ENCODE measurements at places on chromosomes 5 and 9.

- no peak for DNase-seq
Measured at GRCh38 chr9:16411311-16411710, 459.2 kb downstream of the BNC2 start.

- no peak for DNase-seq
Measured at GRCh38 chr5:137073189-137073588, 425.9 kb downstream of the SPOCK1 start.

DNA sequence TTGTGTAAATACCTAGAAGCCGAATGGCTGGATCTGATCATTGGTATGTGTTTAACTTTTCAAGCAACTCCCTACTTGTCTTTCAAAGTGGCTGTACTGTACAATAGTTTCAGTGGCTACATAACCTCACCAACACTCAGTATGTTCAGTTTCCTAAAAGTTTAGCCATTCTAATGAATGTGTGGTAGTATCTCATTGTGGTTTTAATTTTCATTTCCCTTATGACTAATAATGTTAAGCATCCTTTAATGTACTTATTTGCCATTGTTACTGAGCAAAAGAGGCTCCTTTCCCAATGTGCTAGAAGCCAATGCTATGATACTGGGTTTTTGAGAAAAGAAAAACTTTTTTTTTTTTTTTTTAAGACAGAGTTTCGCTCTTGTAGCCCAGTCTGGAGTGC, 27.8 kb upstream of the ALDOB start:
- DNase-seq = no peak

- DNase-seq = no peak
Measured at GRCh38 chr9:33092634-33093033, 16.2 kb upstream of the SMU1 start.

GRCh38 chr9:126722922-126723806, 81.7 kb upstream of the ZBTB43 start:
- peak; percentile 51 for DNase-seq

DNA sequence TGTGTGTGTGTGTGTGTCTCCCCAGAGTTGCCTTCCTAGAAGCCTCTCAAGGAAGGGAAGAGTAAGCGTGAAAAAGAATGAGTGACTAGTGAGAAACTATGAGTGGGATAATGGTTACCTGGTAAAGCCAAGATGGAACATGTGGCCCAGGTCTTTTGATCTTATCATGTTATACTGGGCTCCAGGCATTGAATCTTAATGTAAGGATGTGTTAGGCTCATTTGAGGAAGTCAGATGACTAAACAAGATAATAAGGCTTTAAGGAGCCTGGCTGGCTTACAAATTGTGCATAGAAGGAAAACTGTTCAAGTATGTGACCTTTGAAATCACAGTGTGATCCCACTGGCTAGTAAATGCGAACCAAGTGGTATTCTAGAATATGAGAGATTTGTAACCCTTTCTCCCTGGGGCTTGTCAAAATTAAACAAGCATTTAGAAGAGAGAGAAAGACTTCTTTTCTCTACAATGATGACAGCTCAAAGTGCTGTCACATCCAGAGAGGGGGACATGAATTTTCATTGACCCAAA, 29.9 kb upstream of the HMHB1 start:
- no peak for DNase-seq

- peak; percentile 44 for DNase-seq
Measured at GRCh38 chr9:133726401-133727276, 11.5 kb downstream of the SARDH start.

GRCh38 chr5:179986328-179986727, 78.6 kb upstream of the TBC1D9B start:
- DNase-seq = no peak

DNA sequence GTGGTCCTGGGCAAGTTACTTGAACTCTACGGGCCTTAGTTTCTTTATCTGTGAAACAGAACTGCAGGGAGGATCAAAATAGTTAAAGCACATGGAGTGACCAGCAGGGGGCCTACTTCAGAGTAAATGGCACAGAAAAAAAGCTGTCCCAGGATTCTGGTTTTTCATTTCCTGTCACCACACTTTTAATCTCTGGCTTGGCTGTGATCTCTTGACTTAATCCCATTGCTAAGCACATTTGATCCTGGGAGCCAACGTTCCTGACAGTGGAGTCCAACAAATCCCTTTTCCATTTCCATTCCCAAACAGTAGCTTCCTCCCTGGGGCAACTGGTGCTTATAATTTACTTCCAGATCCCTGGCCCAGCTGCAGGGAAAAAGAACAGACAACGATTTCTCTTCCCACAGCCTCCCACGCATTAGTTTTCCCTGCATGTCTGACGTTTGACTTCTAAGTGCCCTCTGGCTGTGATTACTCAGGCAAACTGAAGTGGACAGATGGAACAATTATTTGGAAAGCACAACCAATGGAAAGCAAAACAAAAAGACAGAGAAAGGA, 136.5 kb upstream of the STK32A start:
- DNase-seq = no peak

DNA sequence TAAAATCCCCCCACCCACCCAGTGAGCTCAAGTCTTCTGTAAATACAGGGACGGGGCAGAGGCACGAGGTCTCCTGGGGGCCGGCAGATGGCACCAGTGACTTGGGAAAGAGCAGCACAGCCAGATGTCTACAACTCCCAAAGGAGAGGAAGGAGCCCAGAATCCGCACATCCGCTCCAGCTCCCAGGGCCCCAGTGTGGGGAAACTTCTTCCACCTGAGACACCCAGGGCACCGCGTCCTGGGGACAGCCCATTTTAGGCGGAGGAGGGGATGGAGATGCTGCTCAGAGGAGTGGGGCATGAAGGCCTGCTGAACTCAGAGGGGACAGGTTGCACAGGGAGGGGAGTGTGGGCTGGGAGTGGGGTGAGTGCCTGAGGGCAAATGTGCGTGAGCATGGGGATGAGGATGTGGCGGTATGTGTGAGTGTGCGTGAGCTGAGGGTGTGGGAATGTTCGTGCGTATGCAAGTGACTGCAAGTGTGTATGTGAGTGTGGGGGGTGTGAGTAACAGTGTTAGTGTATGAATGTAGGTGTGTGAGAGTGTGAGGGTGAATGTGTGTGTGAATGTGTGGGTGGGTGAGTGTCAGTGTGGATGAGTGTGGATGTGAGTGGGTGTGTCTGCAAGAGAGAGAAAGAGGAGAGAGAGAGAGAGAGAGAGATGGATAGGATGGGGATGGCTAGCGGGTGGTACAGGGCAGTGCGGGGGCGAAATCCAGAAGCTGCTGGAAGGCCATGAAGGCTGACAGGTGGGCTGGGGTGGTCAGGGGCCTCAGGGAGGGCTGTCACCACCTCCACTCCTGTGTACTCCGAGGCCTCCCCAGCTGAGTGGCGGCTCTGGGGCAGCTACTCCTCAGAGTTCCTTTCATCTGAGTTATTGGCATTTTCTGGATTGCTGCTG, 63.5 kb downstream of the DUSP1 start:
- DNase-seq = no peak

GRCh38 chr9:121651295-121652020, at the start of gene DAB2IP:
Gene DAB2IP (plus strand): TSS chr9:121651634. CDS start chr9:121651776, 142 bp downstream.
- no peak for DNase-seq

- DNase-seq = no peak
Measured at GRCh38 chr5:153707626-153708025, 217.2 kb downstream of the GRIA1 start.

- DNase-seq = no peak
Measured at GRCh38 chr5:168228668-168229067, 62.8 kb upstream of the WWC1 start.

DNA sequence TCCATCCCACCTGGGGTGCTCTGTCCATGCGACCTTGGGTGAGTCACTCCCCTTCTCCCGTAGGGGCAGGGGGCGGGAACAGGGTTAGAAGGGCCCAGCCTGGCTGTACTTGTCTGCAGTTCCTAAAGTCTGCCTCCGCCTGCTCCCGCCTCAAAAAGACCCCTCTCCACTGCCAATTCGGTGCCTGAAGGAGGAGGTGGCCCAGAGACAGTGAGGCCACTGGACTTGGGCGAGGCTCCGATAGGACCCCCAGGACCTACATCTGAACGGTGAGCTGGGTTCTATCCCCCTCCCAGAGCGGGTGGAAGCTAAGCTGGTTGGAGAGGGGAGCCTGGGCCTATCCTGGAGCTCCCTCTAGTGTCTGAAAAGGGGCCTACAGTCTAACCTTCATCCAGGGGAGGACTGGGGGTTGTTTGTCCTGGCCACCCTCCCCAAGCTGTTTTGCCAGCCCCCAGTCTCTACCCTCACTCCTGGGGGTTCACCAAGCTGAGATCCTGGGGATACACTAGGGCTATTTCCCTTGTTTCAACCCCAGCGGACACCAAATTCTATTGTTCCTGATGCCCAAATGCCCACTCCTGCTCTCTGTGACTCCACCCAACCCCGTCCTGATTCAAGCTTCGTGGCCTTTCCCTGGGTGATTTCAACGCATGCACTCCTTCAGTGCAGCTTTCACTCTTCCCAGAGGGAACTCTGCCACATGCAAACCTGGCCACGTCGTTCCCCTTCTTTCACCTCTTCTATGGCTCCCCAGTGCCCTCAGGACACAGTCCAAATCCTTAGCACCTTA, 6.1 kb upstream of the CRB2 start:
- peak; percentile 82 for DNase-seq

DNA sequence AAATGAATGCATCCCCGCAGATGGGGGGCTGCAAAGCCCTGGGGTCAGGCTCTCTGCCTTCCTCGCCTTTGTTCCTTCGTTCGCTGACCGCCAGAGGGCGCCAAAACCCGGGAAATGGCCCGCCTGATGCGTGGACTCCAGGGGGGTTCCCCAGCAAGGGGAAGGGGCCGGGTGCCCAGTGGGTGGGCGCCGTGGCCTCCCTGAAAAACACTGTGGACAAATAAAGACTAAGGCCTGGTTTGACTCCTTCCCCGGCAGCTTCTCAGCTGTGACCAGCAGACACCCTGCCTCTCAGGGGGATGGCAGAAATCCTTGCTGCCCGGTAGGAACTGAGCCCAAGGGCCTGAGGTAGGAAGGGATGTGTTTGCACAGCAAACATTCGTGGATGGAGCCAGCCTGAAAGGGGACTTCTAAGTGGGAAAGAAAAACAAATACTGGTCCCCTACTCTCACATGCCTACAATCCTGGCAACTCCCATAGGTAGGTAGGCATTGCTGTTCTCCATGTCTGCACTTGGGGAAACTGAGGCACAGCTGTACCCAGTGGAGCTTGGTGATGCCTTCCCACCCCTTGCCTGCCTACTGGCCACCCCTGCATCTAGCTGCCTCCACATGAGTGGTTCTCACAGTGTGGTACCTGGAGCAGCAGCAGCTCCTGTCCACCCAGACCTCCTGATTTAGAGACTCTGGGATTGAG, 57.7 kb downstream of the DUSP1 start:
- peak; percentile 63 for DNase-seq

DNA sequence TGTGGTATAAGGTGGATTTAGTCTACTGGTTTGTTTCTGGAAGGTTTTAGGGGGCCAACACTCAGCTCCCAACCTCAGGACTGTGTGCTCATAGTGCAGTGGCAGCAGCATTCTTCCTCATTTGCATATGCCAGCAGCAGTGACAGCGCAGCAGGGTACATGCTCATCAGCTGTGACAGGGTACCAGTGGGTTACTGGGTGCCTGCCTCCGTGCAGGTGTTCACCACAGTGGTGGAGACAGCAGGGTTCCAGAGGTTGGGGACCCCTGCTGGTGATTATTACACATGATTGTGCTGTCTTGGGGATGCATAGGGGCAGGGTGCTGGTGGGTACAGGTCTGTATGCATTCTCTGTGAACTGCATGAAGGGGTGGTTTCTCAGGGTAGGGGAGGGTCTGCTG, 45.5 kb upstream of the IFNE start:
- DNase-seq = peak; percentile 7

Measured in GM12892 (cell line).